IMR-90 (cell line): ENCODE measurements at places on chromosomes 7 and 10. TPM values are rescaled to one million over a fixed set of nuclear protein-coding genes. Genes with fewer than 3 reads are reported as not detected.

DNA sequence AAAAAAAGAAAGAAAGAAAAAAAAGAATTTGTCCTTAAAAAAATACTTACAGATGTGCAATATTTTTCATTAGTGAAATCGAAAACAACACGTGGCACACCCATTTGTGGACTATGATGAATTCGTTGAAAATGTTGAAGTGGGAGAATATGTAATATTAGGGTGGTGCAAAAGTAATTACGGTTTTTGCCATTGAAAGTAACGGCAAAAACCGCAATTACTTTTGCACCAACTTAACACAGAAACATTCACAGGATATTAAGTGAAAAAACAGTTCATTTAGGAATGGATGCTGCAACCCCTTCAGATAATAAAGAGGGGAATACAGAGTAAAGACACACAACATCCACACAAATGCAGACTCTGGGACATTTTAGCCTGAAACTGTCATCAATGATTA lies 96.0 kb downstream of the CALN1 start:
- DNase-seq: no peak

- DNase-seq: no peak
These were observed 400.7 kb downstream of the GATA3 start for GRCh38 chr10:8455181-8455580.

- no peak for DNase-seq
These were observed 64.4 kb upstream of the AHR start for GRCh38 chr7:17234030-17234397.

GRCh38 chr7:146956853-146957252 lies 840.3 kb downstream of the CNTNAP2 start:
- DNase-seq: no peak

Gene TMEM176B
- total RNA-seq: not detected in 2 replicates

- DNase-seq: no peak
These were observed 265.3 kb upstream of the LRGUK start for GRCh38 chr7:133861876-133862275.

DNA sequence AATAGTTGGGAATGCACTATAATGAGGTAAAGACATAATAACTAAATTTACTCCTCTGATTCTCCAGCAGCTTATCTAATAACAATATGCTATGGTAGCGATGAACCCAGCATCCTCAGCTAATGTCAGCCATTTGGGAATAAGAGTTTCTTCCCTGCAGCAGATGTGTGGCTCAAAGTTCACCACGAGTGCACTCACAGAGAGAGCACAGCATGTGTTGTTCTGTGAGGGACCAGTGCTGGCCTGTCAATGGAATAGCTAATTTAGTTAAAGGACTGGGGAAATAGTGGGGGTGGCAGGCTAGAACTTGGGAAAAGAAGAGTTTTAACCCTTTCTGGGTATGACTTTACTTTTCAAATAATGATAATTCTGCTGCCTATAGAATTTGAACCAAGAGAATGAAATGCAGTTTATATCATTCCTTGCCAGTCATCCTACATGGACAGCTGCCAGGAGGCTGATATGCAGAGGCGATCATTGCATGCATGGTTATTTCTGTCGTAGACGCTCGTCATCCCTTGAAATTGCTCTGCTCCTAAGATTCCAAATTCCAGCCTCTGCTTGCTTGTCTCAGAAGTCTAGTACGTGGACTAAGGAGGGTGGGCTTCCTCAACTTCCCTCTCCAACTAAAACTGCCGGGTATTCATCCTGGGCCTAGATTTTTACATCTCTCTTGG lies 355.6 kb downstream of the RNLS start:
- DNase-seq: peak; percentile 85

- no peak for DNase-seq
These were observed 59.3 kb upstream of the VWC2 start for GRCh38 chr7:49714182-49714581.

- peak; percentile 37 for DNase-seq
These were observed 21.9 kb downstream of the FRA10AC1 start for GRCh38 chr10:93680412-93681047.

- no peak for DNase-seq
These were observed 268.4 kb upstream of the SLC26A5 start for GRCh38 chr7:103714376-103714927.

DNA sequence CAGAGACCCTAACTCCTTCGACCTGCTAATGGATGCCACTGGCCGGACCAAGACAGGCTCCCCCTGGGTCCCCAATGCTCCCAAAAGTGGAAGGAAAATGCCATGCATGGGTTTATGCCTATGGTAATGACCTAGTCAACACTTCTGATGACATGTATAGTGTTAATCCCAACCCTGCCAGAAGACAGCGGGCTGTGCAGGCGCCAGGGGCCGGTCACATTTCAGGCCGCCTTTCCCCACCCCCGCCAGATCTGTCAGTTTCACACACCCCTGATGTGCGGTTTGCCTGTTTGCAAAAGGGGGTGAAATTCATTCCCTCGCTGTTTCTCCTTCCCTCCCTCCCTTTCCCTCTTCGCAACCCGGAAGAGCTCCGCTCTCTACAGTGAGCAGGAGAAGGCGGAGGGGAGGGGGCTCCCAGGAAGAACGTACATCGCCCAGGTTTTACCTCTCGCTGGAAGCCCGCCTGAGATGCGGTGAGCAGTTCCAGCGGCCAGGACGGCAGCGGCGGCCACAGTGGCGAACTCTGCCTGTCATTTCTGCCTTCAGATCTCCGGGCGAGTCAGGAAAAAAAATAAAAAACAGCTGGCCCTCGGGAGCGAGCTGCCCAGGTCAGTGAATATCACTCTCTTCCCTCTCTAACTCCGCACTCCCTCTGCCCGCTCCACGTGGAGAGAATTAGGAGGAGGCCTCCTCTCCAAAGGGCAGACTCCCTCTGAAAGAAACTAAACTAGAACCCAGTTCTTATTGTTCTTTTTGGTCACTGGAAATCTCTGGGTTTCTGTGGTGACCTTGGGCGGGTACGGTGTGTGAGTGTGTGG lies 9.4 kb upstream of the GATA3 start:
- DNase-seq: no peak
